GM06990 (cell line): ENCODE measurements at places on chromosomes 4 and X.

DNA sequence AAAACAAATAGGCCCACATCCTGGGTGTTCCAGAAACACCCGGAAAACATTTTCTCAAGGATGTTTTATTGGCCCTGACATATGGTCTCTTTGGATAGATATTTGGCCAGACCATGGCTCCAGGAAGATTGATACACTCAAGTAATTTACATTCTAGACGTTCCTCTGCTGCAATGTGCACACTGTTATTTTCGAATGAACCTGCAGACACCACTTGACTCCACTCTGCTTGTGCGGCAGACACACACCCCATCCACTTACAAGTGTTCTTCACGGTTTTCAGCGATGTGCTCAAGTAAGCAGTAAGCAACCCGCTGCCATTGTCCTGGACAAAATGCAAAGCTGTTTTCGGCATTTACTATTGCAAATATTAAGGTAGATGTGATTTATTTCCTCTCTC is 12.0 kb upstream of the GPM6A start:
- no peak for DNase-seq

- no peak for DNase-seq
These were observed 98.8 kb upstream of the METTL14 start for GRCh38 chr4:118586357-118586790.

DNA sequence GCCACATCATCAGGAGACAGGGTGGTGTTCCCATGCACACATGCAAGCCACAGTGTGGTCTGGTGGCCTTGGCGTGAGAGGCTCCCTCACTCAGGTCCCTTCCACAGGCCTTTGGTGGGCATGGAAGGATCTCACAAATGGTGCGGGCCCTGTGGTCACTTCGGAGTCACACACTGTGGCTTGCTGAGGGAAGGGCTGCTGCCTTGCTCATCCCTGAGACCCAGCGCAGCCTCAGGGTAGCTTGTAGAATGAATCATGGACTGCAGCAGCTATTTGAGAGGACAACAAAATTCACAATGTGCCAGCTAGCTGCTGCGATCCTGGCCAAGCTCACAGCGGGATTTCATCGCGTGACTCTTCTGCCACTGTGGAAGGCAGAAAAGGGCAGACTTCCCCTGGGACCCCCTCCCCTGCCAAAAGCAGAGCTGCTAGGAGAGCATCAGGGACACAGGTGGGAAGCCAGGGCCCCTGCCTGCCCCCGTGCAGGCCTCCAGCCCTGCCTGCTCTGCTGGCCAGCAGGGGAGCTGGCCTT is 106.4 kb downstream of the ABLIM2 start:
- DNase-seq, result no peak

- DNase-seq, result no peak
These were observed 908 bp downstream of the PCDH10 start for GRCh38 chr4:133149932-133150471.

- peak; percentile 7 for DNase-seq
These were observed 64.6 kb downstream of the CNKSR2 start for GRCh38 chrX:21438792-21439191.

DNA sequence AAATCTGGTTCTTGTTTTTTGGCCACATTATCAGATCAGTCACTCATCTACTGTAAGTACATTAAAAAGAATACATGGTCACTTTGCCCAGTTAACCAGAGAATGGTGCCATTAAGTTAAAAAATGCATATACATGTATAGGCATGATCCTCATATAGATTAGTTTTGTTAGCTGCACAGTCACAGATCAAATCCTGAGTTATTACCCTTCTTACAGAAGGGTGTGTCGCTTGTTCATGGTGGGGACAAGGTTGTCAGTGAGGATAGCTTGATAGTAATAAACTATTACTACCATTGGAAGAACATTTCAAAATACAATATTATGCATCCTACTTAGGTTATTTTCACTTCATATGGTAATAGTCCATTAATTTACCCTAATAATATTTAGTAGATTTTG is 48.5 kb downstream of the GALNT7 start:
- DNase-seq, result no peak

DNA sequence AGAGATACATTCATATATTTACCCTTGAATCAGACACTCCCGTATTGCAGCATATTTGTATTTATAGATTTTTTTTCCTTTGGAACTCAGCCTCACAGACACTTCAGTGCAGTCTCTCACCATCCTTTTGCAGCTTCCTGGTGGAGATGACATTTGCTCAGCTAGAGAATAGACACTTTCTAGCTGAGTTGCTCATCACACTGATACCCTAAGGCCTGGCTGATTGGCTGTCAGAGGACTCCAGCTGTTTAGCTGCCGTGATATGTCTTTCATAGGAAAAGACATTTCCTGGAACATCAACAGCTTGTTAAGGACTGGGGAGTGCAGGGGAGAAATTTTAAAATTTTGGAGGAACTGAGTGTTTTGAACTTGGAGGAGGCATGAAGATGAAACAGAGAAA is 429.6 kb downstream of the SMARCA1 start:
- DNase-seq, result no peak

- no peak for DNase-seq
These were observed 17.8 kb upstream of the PAGE2B start for GRCh38 chrX:55056820-55057674.

DNA sequence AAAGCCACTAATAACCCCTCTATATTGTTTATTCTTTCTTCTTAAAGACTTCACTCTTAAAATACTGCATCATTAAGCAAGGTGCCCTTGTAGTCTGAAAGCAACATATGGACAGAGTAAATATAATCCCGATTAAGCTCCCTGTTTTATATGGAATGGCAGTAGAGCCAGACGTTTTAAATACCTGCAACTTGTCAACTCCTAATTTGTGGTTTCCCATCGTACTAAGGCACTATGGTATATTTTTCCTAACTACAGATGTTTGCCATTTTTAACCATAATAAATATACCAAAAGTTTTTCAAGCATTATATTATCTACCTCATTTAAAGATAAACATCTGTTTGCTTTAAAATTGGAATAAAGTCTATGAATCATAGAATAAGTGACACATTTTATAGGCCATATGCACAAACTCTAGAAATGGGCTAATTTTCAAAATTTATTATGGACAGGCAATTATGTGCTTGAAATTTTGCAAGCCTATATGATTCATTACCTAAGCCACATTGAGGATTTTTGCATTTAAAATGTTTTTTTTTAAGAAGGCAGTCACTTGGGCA is 194.6 kb downstream of the FRMPD4 start:
- DNase-seq, result no peak

DNA sequence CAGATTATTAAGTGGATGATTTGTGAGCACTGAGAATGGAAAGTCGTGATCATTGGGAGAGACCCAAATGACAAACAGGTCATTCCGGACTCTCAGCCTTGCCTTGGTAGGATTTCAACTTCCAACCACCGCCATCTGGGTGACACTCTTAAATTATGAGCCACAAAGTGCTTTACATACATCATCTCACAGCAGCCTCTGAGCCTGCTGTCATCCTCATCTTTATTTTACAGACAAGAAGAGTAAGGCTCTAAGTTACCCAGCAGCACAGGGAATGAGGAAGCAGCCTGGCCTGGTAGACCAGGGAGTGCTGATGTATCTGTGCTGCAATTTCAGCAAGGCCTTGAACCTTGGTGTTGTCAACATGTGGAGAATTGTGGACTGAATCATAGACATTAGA is 105.8 kb upstream of the TRIM2 start:
- no peak for DNase-seq

DNA sequence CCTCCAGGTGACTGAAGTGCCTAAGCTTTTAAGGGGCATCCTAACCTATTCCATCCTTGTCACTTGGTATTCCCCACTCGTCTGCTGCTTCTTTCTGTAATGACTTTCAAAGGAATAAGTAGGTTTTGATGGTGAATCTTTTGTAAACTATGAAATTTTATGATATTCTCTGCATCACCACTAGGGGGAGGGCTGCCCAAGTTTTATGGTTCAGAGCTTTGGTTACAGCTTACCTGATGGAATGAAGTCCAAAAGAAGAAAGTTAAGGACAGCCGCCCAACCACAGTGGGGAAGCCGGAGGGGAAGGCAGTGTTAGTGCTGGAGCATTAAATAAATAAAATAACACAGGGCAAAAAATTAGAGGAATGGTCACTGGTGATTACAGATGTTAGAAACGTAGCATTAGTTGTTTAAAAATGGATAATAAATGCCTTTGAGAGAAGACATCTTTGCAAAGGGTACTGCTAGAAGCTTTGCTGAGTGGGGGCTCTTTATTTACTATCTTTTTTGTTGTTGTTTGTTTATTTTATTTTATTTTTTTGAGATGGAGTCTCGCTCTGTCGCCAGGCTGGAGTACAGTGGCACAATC is 204.9 kb downstream of the GBA3 start:
- DNase-seq, result no peak

DNA sequence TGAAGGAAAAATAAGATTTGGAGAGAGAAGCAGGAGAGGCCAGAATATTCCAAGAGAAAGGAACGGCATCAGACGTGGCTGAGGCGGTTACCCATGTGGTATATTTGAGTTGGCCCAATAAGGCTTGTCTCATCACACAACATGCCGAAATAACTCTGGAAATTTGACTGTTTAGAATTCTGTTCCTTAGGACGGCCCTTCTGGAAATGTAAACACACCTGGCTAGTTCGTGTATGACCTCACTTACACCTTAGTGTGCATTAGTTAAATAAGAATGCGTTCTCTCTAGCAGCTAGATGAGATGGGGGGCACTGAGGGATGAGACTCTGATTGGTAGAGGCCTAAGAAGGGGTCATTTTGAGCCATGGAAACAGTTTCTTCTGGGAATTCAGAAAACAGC is 33.2 kb upstream of the PLAC1 start:
- DNase-seq, result no peak

DNA sequence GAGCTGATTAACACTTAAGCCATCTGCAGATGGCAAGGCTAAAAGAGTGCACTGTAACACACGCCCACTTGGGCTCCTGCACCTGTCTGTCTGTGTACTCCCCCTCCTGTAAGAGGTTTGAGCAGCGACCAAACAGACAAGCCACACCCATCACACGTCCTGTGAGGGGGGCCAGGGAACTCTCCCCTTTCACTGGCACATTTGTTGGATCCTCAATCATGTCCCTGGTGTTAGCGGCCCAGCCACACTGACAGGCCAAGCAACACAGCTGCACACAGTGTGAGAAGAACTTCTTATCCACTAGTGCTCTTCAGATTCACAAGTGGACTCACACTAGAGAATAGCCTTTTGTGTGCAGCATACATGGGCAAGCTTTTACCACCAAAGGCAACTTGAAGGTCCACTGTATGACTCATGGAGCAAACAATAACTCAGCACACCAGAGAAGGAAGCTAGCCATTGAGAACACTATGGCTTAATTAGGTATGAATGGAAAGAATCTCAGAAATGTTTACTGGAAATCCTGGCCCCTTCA is 29.1 kb upstream of the UTP14A start:
- no peak for DNase-seq

DNA sequence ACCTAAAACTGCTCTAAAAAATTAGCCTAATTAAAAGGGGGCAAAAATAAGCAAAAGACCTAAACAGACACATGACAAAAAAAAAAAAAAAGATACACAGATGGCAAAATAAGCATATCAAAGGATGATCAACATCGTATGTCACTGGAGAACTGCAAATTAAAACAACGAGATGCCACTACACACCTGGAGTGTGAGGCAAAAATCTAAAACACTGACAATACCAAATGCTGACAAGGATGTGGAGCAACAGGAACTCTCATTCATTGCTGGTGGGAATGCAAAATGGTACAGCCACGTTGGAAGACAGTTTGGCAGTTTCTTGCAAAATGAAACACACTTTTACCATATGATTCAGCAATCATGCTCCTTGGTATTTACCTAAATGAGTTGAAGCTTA is 64.2 kb downstream of the RWDD4 start:
- no peak for DNase-seq

DNA sequence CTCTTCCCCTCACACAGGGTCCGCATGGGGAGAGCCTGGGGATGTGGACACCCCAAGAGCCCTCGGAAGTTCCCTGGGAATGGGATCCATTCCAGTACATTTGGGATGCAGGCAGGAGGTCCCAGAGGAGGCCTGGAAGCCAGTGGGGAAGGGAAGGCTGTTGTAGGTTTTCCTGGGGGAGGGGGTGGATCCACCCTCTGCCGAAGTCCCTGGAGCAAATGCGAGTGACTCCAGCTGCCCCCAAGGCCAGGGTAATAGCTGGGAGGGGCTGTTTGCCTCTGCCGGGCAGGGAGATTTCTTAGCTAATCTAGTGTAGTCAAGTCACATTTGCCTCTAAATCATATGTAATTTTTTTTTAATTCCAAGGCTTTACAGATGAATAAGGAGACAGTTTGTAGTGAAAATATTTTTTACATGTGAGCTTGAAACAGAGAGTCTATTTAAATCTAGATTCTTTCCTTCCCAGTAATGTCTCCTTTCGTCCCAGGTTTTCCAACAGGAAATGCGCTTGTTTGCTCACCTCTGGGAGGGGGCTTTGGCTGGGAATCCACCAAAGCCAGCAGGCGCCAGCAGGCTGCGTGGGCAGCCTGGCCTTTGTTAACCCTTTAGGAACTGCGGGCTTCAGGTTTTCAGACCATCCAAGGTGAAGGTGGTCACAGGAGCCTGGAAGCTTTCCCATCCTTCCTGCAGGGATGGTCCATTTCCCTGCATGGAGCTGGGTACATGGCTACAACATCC is 26.8 kb downstream of the SH3TC1 start:
- DNase-seq, result no peak

GRCh38 chrX:150897421-150898320 is 797 bp downstream of the CD99L2 start:
- peak; percentile 26 for DNase-seq

DNA sequence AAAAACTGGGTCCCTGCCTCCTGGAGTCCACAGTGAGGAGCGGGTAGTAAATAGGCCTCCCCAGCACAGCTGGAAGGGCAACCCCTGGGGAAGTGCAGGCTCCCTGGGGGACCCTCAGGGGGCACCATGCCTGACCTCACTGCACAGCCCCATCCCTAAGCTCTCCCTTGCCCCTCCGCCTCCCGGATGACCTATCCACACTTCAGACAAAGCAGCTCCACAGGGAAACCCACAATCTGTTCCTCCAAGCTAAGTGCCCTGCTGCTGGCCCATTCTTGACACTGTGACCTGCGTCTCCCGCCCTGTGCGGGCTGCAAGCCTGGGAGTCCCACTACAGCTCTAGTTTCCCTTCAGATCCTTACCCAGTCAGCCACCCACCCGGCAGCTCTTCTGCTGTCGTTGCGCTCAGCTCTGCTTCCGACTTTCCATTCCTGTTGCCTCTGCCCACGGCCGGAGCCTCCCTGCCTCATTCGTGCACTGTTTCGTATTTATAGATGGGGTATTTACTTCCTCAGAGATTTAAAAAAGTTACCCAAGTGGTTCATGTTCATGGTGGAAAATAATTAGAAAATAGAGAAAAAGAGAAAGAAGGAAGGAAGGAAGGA is 47.0 kb upstream of the STOX2 start:
- no peak for DNase-seq

DNA sequence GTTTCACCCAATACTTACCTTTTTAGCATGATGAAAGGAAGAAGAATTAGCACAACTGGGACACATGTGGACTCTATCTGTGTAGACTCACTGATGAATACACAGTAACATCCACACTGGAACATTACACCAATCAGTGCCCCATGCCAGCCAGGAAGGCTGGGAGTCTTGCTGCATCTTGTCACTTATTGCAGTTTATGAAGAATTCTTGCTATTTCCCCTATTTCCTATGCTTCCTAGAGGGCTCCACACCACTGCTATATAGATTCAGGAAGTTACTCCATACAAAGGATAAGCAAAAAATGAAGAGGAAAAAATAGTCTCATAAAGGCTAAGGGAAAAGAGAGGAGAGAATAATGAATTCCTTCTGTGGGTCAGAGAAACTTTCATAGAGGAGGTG is 201.0 kb downstream of the CAMK2D start:
- no peak for DNase-seq

GRCh38 chr4:82710197-82710929 is 88.2 kb downstream of the SCD5 start:
- DNase-seq, result no peak

- no peak for DNase-seq
These were observed 213.4 kb downstream of the GC start for GRCh38 chr4:71570492-71570891.
